ENCODE measurements at places on chromosomes 7 and 10.

GRCh38 chr7:144414815-144415214 is 11.3 kb upstream of the NOBOX start:
- no peak for DNase-seq

GRCh38 chr7:954330-955238 is at the start of gene ADAP1:
Gene ADAP1 (minus strand): TSS chr7:954680. CDS start chr7:954477, 203 bp downstream.
- peak; percentile 36 for DNase-seq

DNA sequence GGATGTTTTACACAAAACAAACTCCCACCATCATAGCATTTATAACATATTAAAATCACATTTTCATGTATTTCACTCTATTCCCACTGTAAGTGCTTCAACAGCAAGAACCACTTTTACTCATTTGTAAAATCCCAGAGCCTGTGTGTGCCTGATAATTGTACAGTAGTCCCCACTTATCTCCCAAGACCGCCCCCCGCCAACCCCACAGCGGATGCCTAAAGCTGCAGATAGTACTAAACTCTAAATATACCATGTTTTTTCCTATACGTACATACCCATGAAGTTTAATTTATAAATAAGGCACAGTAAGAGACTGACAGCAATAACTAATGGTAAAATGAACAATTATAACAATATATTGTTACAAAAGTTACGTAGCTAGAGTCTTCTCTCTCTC is 33.5 kb downstream of the EZH2 start:
- DNase-seq, result peak; percentile 84

DNA sequence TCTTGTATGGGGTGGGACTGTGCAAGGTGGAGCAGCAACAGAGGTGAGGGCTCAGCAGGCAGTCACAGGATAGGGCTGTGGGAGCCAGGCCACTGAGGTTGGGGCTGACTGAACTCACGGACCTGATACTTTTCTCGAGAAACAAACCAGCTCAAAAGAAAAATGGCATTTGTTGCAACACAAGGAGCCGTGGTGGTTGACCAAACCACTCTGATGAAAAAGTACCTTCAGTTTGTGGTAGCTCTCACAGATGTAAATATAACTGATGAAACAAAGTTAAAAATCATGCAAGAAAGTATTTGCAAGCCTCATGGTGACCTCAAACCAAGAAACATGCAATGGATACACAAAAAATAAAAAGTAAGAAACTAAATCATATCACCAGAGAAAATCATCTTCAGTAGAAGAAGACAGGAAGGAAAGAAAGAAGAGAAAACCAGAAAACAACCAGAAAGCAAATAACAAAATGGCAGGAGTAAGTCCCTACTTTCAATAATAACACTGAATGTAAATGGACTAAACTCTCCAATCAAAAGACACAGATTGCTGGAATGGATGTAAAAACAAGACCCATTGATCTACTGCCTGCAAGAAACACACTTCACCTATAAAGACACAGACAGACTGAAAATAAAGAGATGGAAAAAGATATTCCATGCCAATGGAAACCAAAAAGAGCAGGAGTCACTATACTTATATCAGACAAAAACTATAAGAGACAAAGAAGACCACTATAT is 48.9 kb upstream of the DUSP5 start:
- DNase-seq, result no peak

All from hematopoietic multipotent progenitor cell treated with erythropoietin and hydrocortisone succinate and interleukin-3 and kit ligand, for 8 days (in vitro differentiated cells).